ENCODE measurements at places on chromosomes 7 and 10.
A peak's percentile ranks its signal among the peaks of the same experiment; 100 is the strongest.

GRCh38 chr10:43775384-43775783 lies 126.7 kb upstream of the ZNF32 start:
- DNase-seq, result no peak

DNA sequence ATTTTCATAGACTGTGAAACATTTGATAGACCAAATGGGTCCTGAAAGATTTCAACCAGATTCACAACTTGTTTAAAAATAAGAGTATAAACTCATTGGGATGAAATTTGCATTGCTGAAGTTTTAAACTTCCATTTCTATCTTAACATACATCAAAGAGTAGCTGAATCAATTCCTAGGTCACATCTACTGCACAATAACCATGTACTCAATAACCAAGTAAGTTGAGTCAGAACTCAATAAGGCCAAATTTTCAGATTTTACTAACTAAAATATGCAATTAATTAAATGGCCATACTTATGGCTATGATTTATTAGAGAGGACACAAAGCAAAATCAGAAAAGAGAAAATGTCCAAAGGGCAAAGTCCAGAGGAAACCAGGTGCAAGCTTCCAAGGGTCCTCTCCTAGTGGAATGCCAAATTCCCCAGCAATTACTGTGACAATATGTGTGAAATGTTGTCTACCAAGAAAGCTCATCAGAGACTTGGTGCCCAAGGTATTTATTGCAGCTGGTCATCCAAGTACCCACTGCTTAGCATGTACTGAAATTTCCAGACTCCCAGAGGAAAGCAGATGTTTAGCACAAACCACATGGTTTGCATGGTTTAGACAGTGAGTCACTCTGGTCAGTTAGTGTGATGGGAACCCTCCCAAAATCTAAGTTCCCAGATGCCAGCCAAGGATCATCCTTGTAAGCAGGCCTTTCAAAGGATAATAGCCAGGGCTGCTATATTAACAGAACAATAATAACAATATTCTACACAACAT lies 238.9 kb downstream of the IPMK start:
- no peak for DNase-seq

DNA sequence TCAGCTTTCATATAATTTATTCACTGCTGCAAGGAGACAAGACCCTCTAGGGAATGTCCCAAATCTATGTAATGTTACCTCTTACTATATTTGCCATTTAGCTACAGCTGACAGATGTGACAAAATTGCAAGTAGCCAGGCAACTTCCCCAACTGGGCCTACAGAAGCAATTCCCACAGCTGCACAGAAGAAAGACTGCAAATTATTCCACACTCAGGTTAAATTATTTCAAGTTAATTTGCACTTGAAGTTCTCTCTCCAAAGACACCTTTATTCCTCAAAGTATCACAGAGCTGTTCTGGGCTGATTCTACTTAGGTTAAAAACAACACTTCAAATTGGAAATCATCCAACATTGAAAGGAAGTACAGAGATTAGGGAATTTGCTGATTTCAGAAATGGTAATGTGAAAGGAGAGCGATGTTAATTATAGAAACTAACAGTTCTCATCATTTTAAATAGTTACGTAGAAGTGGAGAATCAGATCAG lies 133.6 kb downstream of the THSD7A start:
- no peak for DNase-seq

DNA sequence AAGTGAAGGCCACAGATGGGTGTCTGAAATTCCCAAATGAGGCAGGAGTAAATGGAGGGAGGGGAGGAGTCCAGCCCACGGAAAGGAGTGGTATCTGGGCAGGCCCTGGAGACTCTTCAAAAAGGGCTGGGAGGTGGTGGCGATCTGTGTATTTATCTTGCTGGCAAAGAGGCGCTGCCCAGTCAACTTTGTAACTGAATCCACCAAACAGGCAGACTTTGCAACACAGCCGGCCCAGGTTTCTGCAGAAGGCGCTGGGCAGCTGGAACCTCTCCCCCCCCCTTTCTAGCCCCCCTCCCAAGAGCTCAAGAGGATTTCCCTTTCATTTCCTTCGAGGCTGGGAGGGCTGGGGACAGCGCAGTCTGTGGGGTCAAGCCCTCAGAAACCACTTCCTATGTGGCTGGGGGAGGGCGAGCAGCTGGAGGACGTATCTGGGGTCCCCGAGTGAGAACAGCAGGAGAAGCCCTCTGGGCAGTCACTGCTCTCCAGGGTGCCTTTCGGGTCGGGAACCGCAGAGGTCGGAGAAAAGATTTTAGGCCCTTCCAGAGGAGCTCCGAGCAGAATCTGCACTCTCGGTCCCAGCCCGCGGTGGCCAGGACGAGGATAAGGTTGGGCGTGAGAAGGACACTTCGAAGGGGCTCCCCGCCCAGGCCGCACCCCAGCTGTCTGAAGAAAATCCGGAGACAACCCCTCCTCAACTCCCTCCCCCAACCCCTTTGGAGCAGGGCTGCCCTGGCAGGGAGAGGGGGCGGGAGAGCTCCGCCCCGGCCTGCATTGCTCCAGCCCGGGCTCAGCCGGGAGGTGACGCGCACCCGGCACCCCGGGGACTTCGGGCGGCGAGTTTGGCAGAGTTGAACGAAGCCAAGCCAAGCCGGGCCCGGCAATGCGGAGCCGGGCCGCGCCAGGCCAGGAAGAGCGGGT lies 965 bp downstream of the ZCCHC24 start:
- no peak for DNase-seq

GRCh38 chr10:35643151-35644049 lies 1.3 kb upstream of the FZD8 start:
- DNase-seq, result no peak

DNA sequence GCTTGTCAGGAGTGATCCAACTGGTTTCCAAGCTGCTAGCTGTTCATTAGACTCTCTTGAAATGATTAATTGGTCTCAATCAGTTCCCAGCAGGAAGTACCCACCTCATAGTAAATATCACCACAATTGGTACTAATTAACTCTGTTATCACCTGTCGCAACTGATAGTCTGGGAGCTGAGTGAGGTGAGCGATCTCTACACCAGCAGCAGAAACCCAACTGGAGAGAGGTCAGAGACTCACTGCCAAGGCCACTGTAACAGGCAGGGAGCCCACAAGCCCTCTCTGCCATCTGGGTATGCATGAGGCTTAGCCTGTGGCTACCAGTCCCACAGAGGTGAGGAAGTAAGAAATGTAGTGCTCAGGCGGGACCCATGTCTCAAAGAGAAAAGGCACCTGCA lies 245.5 kb downstream of the DYNC1I1 start:
- DNase-seq, result no peak

GRCh38 chr7:16670731-16671344 lies 24.9 kb downstream of the BZW2 start:
- DNase-seq, result no peak

- DNase-seq, result no peak
Measured at GRCh38 chr10:75466886-75467285, 35.5 kb downstream of the LRMDA start.

- DNase-seq, result no peak
Measured at GRCh38 chr7:55052081-55052480, 33.3 kb downstream of the EGFR start.

DNA sequence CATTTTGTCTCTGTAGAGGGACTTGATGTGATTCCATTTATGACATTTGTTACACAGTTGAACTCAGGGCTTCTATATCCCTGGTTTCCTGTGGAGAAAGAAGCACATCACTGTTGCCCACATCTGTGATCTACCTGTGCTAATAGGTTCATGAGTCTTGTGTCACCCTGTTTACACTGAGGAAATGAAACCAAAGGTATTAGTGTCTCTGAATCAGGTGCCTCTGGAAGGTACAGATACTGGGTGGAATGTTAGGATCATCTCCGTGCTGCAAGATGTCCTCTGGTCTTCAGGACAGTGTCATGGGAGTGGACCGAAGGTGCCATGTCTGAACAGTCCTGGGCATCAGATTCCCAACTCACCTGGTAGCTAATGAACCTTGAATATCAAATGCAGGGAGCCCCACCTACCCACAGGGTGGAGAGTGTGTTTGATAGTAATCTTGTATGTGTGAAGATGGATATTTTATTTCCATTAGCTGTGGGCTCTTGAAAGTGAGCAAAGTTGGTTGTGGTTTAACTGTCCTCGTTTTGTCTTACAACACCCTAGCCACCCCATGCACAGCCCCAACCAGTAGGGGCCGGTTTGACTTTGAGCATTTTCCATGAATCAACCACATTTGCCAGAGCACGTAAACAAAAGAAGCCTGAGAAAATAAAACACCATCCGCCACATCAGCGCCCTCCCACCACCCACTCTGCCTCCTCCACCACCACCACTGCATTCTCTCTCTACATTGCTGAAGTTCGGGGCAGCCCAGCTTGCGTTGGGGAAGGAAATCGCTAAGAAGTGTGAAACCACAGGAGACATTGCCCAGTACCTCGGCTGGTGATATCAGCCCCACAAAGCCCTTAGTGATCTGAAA lies 40.7 kb downstream of the TARP start:
- DNase-seq, result no peak

DNA sequence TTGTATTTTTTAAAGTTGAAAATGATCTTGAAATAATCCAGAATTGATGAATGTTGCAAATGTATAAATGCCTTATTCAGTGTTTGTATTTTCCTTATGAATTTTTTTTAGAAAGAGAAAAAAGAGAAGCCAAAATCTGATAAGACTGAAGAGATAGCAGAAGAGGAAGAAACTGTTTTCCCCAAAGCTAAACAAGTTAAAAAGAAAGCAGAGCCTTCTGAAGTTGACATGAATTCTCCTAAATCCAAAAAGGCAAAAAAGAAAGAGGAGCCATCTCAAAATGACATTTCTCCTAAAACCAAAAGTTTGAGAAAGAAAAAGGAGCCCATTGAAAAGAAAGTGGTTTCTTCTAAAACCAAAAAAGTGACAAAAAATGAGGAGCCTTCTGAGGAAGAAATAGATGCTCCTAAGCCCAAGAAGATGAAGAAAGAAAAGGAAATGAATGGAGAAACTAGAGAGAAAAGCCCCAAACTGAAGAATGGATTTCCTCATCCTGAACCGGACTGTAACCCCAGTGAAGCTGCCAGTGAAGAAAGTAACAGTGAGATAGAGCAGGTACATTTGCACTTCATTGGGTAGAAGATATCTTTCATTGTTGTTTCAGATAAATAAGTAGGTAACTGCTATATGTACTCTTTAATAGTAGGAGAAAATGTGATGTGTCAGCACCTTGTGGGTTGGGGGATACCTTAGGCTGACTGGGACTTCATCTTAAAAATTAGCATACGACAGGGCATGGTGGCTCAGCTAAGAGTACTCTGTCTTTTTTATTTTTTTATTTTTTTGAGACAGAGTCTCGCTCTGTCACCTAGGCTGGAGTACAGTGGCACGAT lies 3.9 kb downstream of the DDX21 start:
- DNase-seq, result no peak

- no peak for DNase-seq
Measured at GRCh38 chr10:1366811-1367425, 310.7 kb downstream of the WDR37 start.

DNA sequence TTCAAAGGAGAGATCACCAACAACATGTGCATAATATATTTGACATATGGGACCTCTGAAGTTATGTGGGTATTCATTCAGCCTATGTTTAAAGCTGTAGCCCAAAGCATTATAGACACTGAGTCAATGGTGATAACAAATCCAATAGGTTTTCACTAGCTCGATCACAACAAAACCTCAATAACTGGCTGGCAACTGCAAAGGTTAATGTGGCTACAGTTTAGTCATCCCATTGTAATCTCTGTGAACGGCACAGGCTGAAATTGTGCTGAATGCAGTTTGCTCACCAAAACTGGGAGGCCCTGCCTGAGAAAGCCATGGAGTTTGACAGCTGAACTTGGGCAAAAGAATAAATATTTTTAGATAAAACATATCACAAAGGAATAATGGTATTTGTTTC lies 152.4 kb upstream of the ADO start:
- no peak for DNase-seq

DNA sequence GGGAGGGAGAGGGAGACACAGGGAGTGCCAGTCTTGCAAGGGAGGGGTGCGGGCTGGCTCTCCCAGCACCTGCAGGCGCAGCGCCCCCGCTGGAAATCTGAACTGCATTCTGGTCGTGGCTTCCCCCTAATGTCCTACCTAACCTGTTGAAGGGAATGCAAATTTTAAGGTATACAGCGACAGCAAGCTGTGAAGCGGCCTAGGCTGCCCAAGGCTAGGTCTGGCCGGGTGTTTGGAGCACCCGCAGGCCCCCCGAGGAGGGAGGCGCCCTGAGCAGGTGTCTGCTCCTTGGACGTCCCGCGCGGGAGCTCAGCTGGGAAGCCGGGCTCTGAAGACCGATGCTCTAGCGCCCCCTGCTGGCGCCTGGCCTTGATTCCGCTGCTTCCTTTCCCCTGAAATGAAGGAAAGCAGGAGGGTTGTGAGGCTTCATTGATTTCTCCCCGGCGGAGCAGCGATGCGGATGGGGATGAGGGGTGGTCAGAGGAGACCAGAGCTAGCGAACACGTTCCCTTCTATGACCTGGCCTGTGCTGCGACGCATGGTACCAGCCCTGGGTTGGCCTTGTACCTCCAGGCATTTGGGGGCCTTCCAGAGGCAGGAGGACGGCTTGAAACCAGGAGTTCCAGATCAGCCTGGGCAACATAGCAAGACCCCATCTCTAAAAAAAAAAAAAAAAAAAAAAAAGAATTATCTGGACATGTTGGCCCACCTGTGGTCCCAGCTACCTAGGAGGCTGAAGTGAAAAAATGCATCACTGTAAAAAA lies 601.3 kb downstream of the GALNT17 start:
- DNase-seq, result peak; percentile 75
